GM13977 (cell line): ENCODE measurements at places on chromosomes 6 and 20.

- no peak for DNase-seq
Measured at GRCh38 chr6:137216875-137217553, 2.2 kb downstream of the IFNGR1 start.

DNA sequence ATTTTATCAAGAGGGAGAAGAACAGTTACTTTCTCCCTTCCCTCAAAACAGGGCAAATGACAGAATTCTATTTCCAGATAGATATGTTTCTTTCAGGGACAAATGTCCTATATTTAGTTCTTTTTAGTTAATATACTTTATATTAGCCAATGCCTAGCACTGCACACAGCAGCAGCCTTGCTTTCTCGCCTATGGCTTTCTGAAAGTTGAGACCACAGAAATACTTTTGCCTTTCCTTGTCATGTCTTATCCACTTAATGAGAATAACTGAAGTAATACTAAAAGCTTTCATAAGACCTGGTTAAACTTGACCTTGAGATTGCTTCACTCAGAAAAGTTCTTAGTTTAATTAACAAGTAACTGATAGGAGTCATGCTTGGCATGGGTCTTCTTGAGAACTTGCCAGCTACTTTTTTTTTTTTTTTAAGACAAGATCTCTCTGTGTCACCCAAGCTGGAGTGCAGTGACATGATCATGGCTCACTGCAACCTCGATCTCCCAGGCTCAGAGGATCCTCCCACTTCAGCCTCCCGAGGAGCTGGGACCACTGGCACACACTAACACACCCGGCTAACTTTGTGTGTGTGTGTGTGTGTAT lies 159.3 kb downstream of the CDKAL1 start:
- DNase-seq = no peak

GRCh38 chr6:8707956-8708772 lies 272.8 kb upstream of the SLC35B3 start:
- DNase-seq = peak; percentile 13

DNA sequence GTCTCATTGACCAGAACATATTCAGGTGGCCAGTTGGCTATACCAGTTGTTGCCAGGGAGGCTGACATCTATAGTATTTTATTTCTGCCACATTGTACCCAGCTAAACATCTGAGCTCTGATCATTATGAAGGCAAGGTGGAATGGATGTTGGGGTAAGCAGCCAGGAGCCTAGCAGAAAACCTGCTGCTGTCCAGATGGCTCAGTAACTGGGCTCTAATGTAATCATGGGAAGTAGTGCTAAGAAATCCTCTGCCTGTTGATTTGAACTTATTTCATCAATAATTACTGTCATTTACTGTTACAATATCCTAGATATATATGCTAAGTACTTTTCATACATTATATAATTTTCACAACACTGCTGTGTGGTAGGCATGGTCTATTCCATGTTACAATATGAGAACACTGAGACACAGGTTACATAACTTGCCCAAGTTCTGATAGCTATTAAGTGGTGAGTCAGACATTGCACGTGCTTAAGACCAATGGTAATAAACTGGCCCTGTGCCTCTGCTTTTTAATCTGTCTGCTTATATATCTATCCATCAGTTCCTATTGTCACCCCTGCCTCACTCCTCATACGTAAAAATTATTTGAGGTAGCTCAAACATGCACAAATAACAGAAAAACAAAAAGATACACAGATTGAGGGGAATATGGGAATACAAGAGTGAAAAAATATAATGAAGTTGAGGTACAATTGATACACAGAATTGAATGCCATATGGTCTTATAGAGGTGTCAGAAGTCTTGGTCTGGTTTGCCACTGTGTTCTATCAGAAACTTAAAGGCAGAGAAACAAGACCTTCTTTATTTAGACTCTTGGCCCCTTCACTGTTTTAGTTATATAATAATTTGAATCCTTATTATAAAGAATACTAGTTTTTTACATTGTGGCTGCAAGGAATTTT lies 25.2 kb downstream of the TBPL1 start:
- DNase-seq = no peak

GRCh38 chr6:130890521-130890971 lies 63.3 kb downstream of the SMLR1 start:
- DNase-seq = no peak

GRCh38 chr6:13526357-13526726 lies 38.9 kb upstream of the GFOD1 start:
- no peak for DNase-seq

GRCh38 chr6:3340894-3341293 lies 82.1 kb downstream of the PSMG4 start:
- no peak for DNase-seq

DNA sequence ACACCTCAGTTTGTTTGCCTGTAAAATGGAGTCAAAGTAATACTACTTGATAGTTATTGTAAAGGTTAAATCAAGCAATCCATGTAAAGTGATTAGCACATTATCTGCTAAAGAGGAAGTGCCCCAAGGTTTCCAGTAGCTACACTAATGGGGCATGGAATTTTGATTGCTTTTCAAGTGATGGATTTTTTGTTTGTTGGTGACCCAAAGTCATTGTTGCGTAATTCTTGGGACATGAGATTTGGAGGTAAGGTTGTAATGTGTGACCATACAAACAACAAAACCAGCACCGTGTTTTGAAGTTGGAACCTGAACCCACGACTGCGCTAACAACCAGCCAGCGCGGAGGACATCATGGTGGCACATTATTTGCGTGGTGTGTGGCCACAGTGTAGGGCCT lies 17.2 kb downstream of the SYCP2L start:
- no peak for DNase-seq

- DNase-seq = no peak
Measured at GRCh38 chr6:29755295-29755871, 32.1 kb downstream of the HLA-F start.

DNA sequence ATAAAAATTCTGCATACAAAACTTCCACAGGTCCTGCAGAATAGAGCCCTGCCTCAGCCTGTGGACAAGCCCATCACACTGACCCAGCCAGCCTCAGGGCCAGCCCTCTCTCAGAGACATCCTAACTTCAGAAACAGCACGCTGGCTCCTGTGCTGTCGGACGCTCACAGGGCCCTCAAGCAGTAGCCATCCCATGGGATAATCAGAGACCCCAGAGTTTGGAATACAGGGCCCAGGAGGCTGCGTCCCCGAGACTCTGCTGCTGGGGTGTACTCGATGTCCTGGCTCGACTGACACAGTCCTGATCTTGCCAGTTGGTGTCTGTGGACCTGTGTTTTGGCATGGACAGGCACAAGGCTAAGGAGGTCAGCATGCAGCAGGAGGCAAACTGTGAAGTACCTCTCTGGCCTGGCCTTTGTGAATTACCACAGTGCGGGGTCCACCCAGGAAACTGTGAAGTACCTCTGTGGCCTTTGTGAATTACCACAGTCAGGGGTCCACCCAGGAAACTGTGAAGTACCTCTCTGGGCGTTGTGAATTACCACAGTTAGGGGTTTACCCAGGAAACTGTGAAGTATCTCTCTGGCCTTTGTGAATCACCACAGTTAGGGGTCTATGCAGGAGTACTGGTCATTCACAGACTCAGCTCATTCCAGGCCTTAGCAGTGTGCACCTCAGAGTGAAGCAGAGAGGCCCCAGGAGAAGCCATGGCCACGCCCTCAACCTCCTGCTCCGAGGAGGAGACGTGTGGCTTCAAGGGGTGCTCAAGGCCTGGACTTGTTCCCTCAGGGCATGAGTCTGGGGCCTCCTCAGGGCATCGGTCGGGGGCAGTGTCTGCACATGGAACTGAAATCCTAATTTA lies 212.4 kb downstream of the SYNDIG1 start:
- no peak for DNase-seq

DNA sequence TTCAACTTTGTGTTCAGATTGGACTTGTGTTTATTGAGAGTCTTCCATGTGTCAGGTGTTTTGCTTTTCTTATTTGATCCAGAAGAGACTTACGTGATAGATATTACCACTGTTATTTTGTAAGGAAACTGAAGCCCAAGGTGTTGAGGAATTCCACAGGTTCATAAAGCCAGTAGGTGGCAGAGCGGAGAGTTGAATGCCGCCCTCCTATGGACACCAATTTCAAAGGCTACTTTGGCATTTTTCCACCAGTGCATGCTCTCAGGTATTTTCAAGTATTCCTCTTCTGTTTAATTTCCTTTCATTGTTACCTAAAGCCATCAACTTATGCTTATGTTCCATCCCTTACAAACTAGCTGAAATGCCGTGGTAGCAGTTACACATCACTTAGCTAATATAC lies 14.0 kb upstream of the COL10A1 start:
- DNase-seq = no peak

DNA sequence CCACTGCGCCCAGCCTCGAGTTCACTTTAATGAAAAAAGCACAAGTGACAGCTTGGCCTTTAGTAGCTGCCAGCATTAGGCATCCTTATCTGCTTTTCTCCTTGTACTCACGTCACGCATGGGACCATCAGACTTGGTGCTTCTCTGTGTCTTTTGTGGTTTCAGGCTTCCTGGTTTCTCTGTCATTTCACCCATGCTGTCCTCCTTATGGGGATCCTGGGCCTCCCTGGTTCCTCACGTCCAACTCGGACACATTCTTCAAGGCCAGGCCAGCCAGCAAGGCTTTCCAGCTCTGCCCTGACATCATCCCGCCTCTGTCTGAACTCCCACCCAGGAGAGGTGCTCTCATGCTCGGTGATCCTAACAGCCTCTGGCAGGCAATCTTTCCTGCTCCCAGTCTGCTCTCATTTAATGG lies 83.2 kb downstream of the TIAM2 start:
- DNase-seq = no peak

- no peak for DNase-seq
Measured at GRCh38 chr20:61829526-61829925, 236.2 kb downstream of the TAF4 start.

- DNase-seq = no peak
Measured at GRCh38 chr20:55132523-55132922, 657.1 kb downstream of the DOK5 start.

- DNase-seq = no peak
Measured at GRCh38 chr6:16575655-16576054, 185.6 kb downstream of the ATXN1 start.

- DNase-seq = no peak
Measured at GRCh38 chr6:119076173-119076572, 2.3 kb downstream of the FAM184A start.

- DNase-seq = no peak
Measured at GRCh38 chr6:15712797-15713196, 50.0 kb upstream of the DTNBP1 start.

- no peak for DNase-seq
Measured at GRCh38 chr6:16713597-16713996, 47.7 kb downstream of the ATXN1 start.

- DNase-seq = no peak
Measured at GRCh38 chr6:135256866-135257265, 75.8 kb downstream of the MYB start.

DNA sequence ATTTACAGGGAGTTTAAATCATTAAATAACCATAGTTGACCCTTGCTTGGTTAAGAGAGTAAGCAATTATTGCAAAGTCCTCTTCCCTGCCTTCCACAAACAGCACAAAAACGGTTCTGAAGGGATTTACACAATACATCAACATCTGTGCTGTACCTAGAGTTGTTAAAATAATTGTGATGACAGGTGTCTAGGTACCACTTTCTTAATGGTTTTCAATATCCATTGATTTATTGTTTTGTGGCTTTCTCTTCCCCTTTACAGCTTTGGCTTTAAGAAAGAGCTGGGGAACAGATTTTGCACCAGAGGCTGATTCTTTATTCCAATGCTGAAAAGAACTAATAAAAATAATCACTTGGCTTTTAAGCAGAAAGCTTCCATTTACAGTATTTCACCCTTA lies 598 bp upstream of the SOX4 start:
- no peak for DNase-seq

DNA sequence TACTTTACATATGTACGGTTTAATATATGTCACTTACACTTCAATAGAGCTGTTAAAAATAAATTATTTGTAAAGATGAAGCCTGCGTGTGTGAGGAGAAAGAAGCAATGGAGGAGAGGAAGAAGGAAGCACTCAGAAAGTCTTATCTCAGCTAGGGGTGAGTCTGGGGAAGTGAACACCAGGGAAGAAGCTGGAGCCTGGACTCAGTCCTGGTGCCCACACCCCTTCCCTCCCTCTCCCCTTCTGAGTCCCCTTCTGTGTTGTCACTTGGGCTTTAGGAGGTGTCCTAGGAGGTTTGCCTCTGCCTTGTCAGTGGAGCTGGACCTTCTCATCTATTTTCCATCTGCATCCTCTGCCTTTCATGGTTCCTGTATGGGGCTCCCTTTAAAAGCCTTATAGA lies 1.9 kb downstream of the SIRPB2 start:
- no peak for DNase-seq

DNA sequence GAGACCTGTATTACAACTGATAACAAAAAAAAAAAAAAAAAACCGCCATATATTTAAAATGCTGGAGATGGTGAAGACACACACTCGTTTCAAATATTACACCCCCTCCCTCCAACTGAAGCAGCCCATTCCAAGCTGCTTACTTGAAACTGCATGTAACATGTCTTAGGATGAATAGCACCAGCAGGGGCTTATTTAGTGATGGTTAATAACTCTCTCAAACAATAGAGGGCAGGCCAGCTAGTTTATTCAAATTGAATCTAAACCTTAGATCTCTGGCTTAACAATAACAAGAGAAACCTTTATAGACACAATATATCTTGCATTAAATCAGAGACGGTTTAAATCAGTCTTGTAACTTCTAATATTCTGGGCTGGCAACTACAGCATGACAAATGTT lies 9.3 kb upstream of the JPH2 start:
- DNase-seq = no peak

DNA sequence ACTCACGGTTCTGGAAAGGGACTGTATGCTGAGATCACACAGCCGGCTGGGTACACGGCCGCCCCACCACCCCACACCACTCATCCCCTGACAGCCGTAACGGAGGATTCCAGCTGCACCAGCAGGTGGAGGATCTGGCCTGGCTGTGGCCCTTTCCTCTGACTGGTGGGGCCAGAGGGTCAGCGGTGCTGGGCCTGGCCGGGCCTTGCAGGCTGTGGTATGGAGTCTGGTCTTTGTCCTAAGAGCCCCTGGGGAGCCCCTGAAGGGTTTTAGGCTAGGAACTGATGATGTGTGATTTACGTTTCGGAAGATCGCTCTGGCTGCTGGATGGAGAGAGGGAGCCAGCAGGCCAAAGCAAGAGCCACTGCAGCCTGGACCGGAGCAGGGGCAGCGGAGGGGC lies 26.6 kb downstream of the NOL4L start:
- DNase-seq = no peak

GRCh38 chr20:41627001-41627495 lies 8.9 kb upstream of the CHD6 start:
- no peak for DNase-seq

DNA sequence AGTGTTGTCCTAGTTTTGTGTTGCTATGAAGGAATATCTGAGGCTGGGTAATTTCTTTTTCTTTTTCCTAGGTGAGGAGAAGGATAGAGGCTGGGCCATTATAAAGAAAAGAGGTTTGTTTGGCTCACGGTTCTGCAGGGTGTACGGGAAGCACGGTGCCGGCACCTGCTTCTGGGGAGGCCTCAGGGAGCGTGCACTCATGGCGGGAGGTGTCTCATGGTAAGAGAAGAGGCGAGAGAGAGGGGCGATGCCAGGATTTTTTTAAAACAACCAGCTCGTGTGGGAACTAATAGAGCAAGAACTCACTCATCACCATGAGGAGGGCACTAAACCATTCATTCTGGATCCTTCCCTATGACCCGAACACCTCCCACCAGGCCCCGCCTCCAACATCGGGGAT lies 14.2 kb upstream of the NPBWR2 start:
- no peak for DNase-seq
